ENCODE measurements at places on chromosomes 1 and 21. TPM values are rescaled to one million over a fixed set of nuclear protein-coding genes. Genes with fewer than 3 reads are reported as not detected.

LRRN2 gene
- 0.12 TPM for total RNA-seq

UTS2 gene
- total RNA-seq, result not detected

ZNF496 gene
- 5.3 TPM for total RNA-seq

WNT3A gene
- total RNA-seq, result not detected

TEDDM1 gene
- not detected for total RNA-seq

HMGCS2 gene
- total RNA-seq, result 788 TPM

TDRD10 gene
- 1.3 TPM for total RNA-seq

LORICRIN gene
- not detected for total RNA-seq

PBXIP1 gene
- 18.1 TPM for total RNA-seq

RGS5 gene
- 7.7 TPM for total RNA-seq

UBE2G2 gene
- 50.5 TPM for total RNA-seq

TMCO1 gene
- 56.8 TPM for total RNA-seq

ST6GALNAC3 gene
- 2.9 TPM for total RNA-seq

KMO gene
- total RNA-seq, result 25.4 TPM

TAS1R3 gene
- total RNA-seq, result 0.29 TPM

GBP7 gene
- total RNA-seq, result 22.6 TPM

KRTAP23-1 gene
- not detected for total RNA-seq

IFI44 gene
- total RNA-seq, result 6.8 TPM

ADGRL4 gene
- total RNA-seq, result 3.0 TPM

CRYAA gene
- total RNA-seq, result not detected

RNU1-4 gene
- total RNA-seq, result 3,377 TPM

NTPCR gene
- 21.5 TPM for total RNA-seq

ARHGAP30 gene
- 4.2 TPM for total RNA-seq

BSND gene
- not detected for total RNA-seq

CTXND2 gene
- total RNA-seq, result not detected

S100A7A gene
- not detected for total RNA-seq

TNFSF4 gene
- 0.60 TPM for total RNA-seq

TMEM82 gene
- 20.2 TPM for total RNA-seq

METTL18 gene
- 3.2 TPM for total RNA-seq

CA14 gene
- 1.3 TPM for total RNA-seq

RAD54L gene
- 0.68 TPM for total RNA-seq

LCE2D gene
- total RNA-seq, result not detected

CA6 gene
- not detected for total RNA-seq

KCND3 gene
- 13.6 TPM for total RNA-seq

PAPPA2 gene
- total RNA-seq, result 0.53 TPM

AMIGO1 gene
- 3.9 TPM for total RNA-seq

MAB21L3 gene
- 1.4 TPM for total RNA-seq

All from right lobe of liver (tissue), 6 donors.